ENCODE measurements at places on chromosomes 1 and 21. TPM values are rescaled to one million over a fixed set of nuclear protein-coding genes. Genes with fewer than 3 reads are reported as not detected.

- no peak for DNase-seq
Measured at GRCh38 chr21:42237577-42237976, 18.6 kb downstream of the ABCG1 start.

DNA sequence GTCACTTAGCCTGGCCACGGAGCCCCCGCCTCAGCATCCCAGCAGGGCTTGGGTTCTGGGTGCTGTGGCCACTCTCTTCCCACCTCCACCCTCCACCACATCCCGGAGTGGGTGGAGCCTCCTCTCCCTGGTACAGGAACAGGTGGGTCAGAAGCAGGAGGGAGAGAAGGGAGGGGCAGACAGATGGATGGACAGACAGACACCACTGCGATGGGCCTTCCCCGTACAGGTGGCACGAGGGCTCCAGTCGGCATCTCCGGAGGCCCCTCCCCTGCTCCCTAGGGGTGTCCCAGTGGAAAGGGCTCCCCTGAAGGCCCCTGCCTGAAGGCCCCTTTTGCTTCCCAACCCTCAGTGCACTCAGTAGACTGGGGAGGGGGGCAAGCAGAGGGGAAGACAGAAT lies 96.9 kb upstream of the TARDBP start:
- DNase-seq = no peak

The RNF207 gene
- 0.41 TPM for polyA plus RNA-seq

The ZBTB8B gene
- 2.3 TPM for polyA plus RNA-seq

The C1orf105 gene
- polyA plus RNA-seq = not detected

The MEX3A gene
- polyA plus RNA-seq = 91.7 TPM

GRCh38 chr1:58443986-58444868 lies 102.3 kb downstream of the OMA1 start:
- DNase-seq = no peak

DNA sequence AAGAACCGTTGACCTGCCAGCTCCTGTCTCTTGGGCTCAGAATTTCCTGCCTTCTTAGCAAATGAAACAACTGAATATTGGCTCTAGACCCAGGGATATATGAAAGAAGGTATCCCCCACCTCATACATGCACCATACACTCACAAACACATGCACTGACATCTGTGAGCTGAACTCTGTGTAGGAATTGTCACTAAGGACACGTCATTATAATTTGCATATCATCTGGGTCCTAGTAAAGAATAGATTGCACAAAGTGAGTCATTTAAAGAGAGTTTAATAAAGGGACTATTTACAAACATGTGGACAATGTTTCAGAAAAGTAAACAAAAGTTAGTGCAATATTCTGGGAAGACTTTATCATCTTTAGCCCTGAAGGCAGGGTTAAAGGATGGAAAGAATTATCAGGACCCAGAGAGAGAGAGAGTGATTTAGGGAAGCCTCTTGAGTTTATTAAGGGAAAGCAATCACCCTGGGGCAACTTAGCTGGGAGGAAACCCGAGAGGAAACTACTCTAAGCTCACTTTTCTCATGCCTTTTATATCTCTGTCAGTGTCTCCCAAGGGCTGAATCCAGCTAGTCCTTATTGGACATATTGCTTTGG lies 74.1 kb upstream of the PLA2G4A start:
- no peak for DNase-seq

The GSTM1 gene
- not detected for polyA plus RNA-seq

GRCh38 chr1:907611-908451 lies 15.9 kb upstream of the SAMD11 start:
- DNase-seq = no peak

The TMPRSS3 gene
- polyA plus RNA-seq = 139 TPM

DNA sequence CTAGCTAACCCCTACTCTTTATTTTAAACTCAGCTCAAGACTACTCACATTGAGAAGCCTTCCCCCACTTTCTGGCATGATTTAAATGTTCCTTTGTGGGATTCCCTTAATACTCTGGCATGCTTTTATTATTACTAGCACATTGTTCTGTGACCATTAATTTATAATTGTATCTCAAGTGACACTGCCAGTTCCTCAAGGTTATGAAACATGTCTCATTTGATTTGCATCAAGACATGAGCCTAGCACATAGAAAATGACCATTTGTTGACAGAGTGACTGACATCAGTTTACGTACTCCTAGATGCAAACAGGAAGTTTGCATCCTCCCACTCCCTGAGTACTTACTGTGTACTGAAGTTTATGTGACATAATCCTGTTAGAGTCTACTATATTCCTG lies 15.2 kb downstream of the RGS4 start:
- DNase-seq = no peak

Data from brain (organoid and tissue), 16 donors.